ENCODE measurements at places on chromosomes 2 and 18.

- no peak for DNase-seq
Measured at GRCh38 chr2:238087211-238087610, 12.9 kb upstream of the ESPNL start.

DNA sequence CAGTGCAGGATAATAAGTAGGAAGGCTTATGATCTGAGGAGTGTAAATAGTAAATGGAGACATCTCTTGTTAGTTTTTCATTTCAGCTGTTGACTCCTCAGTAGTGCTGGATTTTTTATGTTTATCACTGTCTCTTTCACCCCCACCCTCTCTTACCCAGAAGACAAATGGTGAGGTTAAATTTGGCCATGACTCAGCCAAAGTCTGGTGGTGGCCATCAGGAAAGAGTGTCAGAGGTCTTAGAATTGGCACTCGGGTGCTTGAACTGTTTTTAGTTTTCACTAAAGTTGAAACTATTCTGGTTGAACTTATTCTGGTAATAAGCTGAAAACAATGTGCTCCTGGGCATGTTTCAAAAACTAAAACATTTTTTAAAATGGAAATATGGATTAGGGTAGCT, 123.3 kb downstream of the FHOD3 start:
- DNase-seq, result no peak

DNA sequence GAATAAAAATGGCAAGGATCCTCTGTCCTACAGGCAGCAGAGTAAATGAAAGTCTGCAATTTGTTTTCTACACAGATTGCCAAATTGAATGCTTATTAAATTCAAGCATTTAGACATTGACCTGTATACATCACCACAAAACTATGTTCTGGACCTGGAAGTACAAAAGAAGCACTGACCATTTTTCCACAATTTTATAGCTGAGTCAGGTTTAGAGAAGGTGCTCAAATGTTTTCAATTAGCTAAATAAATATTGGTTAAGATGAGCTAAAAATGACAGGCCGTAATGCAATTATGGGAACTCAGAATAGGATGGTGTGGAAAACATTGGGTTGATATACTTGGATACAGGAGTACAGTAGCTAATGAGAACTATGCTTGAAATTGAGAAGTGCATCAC, 490.7 kb upstream of the MEIS1 start:
- no peak for DNase-seq

DNA sequence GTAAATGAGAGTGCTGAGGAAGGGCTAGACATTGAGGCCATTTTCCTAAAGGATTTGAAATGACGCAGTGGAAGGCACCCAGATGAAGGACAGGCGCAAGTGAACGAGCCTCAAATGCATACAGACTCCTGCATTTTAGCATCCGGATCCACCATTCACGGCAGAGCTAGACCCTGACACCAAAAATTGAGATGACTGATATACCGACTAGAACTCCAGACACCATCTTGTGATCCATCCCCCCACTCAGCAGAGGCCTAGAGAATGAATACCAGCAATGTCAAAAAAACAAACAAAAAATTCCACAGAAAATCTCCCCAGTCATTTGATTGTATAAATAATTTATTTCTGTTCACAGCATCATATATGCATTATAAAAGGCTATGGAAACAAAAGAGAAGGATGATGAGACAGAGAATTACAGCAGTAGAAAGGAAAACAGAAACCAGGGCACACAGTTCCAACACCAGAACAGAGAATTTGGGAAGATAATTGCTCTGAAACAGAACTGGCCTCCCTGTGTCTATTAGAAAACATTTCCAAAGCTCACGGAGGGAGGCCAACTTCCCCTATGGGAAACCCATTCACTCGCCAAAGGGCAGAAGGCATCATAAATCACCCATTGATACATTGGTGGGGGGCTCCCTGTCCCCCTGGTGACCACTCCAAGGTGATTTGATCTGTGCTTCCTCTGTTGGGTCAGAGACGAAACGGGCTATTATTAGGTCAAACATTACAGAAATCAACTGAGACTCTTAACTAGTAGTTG, 4.0 kb downstream of the ARL4C start:
- DNase-seq, result no peak

- DNase-seq, result no peak
Measured at GRCh38 chr2:41170589-41170988, 718.7 kb upstream of the SLC8A1 start.

GRCh38 chr2:128276878-128277675, 41.6 kb downstream of the HS6ST1 start:
- DNase-seq, result peak; percentile 50

DNA sequence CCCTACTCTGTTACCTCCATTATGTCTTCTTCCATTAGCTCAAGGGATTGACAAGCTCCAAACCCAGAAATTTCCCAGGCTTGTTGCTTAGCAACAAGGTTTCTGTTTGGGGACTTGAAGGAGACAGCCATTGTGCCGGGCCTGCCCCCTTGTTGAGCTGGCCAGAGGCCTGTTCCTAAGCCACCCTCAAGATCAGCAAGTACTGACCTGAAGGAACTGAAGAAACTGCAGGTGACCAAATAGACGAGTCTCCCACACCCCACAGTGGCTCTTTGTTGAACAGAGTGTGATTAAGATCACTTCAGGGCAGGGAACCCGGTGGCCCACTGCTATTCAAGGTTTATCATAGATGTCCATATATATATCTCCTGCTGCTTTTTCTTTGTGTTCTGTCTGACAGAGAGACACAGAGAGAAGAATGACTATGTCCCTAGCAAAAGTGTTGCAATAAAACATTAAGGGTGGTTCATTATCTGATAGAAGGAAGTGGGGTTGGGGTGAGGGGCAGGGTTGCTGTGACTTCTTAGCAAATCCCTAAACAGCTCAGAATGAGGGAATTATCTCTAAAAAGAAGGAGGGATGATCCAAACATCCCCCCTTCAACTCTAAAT, 69.2 kb downstream of the RNF144A start:
- no peak for DNase-seq

GRCh38 chr18:51397347-51397962, 200.0 kb upstream of the MEX3C start:
- no peak for DNase-seq

DNA sequence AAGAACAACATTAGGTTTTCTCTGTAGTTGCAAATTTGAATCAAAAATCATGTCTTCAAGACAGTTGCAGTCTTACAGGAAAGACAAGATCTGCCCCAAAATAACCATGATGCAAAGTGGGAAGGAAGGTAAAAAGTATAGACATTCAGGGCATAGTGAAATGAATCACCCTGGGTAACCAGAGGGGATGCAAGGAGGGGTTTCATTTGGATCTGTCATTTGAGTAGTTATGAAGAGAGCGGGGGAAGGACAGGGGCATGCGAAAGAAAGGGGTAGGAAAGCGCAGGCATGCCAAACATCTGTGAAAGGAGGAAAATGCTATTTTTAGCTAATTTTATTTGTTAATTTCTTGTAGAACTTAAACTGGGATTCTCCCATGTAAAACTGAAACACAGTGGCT, 219.1 kb upstream of the BOD1L2 start:
- no peak for DNase-seq

DNA sequence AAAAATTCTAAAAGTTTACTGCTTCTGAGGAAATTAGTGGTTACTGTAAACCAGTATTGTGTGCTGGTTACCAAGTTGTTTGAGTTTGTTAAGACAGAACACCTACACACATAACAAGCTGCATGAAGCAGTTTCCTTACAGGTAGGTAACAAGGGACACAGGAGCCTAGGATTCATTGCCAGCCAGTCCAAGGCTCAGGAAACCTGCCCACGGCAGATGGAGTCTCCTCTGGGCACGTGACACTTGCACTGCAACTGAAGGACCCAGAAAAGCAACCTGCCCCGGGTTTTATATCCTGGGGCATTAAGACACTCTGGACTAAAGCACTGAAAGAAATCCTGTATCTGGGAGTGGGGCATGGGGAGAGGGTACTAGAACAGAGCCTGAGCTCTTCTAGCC, 639.3 kb downstream of the ADCYAP1 start:
- DNase-seq, result no peak

DNA sequence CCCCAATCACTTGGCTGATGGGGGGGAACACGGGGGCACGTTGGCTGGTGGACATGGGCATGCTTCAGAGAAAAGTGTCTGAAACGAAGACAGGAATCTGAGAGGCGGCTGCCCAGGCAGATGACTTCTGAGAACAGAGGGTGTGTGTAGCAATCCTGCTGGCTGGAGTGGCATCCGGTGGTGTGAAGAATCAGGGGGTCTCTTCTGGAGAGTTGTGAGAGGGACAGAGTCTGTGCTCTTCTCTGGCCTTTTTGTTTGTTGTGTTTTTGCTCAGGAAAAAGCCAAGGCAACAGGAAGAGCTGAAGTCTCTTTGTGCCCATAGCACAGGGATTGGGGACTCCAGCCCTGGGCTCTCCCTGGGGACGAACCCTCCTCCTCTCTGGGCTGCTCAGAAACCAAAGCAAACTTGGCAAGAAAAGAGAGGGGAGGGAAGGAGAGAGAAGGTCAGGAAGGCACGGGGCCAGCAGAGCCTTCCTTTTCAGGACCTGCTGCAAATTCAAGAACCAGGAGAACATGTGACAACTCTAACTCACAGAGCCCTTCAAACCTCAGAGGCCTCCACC, 97.0 kb upstream of the SMAD2 start:
- DNase-seq, result no peak

All from posterior cingulate gyrus (tissue), 11 donors.